ENCODE measurements at places on chromosomes 6 and 20.

GRCh38 chr20:4007383-4008025 lies 7.9 kb downstream of the RNF24 start:
- DNase-seq = no peak

DNA sequence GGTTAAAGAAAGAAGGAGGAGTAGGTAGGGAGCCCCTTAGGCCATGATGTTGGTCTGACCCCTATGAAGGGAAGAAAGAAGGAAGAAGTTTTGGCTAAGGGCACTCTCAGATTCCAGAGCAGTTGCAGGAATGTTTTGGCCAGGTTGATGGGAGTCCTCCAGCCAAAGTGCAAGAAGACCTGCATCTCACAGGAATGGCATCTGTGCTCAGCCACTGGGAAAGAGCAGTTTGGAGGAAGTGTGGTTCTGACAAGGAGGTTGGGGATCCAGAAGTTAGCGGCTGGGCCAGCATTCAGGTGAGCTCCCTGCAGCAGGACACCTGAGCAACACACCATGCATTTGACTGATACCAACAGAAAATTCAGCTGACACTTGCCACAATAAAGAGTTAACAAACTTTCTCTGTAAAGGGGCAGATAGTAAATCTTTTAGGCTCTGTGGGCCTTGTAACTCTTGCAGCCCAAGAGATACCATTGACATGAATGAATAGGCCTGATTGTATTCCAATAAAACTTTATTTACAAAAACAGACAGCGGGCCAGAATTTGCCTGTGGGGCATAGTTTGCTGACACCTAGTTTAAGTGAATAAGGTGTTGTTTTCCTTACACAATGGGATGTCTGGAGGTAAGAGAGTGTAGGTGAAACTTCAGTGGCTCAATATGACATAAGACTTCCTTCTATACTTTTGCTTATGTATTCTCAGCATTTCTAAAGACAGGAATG lies 71.0 kb downstream of the EDN1 start:
- no peak for DNase-seq

- no peak for DNase-seq
These were observed 41.9 kb upstream of the CALHM6 start for GRCh38 chr6:116419069-116419786.

GRCh38 chr6:45386501-45386900 lies 8.8 kb upstream of the SUPT3H start:
- DNase-seq = no peak

DNA sequence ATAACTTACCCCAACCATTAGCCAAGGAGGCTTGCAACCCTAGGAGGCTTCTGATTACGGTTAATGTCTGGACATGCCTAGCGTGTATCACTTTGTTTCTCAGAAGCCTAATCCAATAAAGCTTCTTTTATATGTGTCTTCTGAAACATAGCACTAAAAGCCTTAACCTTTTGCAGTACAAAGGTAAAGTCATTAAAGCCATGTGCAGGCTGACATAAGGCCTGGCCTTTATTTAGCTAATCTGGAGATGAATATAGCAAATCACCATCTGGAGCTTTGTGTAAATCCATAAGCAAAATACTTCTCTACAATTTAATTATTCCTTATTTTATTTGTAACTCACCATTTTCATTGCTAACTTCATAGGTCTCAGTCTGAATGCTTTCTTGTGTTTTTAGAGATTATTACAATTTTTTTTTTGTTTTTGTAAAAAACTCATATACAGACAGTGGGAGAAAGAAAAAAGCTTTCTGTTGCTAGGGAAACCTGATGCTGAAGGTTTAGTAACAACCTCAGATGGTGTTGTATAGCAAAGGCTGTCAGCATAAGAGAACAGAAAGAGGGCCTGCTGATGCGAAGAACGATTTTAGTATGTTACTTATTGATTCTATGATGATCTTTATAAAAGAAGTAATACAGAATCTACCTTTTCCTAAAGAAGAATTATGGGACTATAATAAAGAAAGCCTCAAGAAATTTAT lies at the start of gene EYS:
TSS of gene EYS (minus strand) at position 101 of the 701 bp plus-strand sequence. CDS start 211,816 bp downstream, outside the sequence.
- no peak for DNase-seq

- DNase-seq = no peak
These were observed 222.4 kb downstream of the TSHZ2 start for GRCh38 chr20:53194306-53195290.

GRCh38 chr6:127592964-127593363 lies 16.0 kb downstream of the C6orf58 start:
- no peak for DNase-seq

GRCh38 chr6:5619249-5619648 lies 357.9 kb downstream of the FARS2 start:
- DNase-seq = no peak

- DNase-seq = no peak
These were observed 15.7 kb upstream of the FAM83C start for GRCh38 chr20:35307666-35308653.

GRCh38 chr20:19074356-19074755 lies 138.1 kb upstream of the SLC24A3 start:
- DNase-seq = no peak

- DNase-seq = no peak
These were observed 17.2 kb upstream of the DST start for GRCh38 chr6:56659721-56660380.

- peak; percentile 65 for DNase-seq
These were observed 9.0 kb downstream of the ADA start for GRCh38 chr20:44642203-44643153.

- peak; percentile 13 for DNase-seq
These were observed 141.3 kb upstream of the PMEPA1 start for GRCh38 chr20:57851025-57851682.

DNA sequence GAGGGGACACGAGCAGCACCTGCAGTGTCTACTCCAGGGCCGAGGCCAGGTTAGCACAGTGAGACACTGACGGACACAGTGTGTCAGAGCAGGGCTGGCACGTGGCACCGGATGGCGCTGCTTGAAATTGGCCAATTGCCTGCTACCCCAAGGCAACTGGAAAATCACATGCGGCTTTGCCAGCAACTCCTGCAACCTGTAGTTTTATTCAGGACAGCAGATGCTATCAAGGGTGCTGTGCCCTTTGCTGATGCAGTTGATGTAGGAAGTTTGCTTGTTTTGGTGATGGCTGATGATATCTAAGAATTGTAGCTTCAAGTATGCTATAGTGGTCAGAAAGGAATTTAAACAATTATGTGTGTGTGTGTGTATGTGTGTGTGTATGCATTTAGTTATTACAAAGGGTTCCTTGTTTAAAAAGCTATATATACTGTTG lies 25.9 kb downstream of the RIN2 start:
- DNase-seq = no peak

DNA sequence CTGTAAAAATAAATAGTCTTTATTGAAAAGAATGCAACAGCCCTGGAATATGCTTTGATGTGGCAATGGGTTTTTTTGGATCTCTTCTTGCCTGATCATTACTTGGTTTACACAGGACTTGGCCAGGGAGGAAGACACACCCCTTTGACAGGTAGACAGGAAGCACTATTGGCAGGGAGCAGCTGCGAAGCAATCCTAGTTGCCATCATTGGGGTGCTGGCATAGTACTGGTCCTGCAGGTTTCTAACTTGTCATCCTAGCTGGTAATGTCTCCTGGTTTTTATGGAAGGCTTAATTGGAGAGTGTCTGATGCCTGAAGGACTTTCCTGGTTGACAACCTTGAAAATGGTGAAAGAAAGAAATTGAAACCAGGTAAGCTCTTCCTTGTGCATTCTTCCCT lies 71.2 kb upstream of the CCN6 start:
- no peak for DNase-seq

- no peak for DNase-seq
These were observed 186.9 kb downstream of the ZFP64 start for GRCh38 chr20:52004715-52005114.

DNA sequence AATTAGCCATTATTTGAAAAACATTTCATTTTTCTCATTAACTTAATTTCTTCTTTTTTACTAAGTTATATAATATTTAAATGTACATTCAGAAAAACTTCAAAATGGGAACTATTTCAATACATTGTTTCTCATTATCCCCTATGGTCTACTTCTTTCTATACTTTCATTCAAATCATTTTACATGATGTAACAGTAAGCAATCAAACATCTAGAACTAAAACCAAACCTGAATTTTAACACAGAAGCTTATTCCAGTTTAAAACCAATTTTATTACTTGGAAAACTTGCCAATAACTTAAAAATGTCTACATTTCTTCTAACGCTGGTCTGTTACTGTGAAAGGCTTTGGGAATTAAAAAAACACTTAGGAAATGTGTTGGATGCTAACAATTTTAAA lies 4.6 kb upstream of the PRR18 start:
- DNase-seq = no peak

DNA sequence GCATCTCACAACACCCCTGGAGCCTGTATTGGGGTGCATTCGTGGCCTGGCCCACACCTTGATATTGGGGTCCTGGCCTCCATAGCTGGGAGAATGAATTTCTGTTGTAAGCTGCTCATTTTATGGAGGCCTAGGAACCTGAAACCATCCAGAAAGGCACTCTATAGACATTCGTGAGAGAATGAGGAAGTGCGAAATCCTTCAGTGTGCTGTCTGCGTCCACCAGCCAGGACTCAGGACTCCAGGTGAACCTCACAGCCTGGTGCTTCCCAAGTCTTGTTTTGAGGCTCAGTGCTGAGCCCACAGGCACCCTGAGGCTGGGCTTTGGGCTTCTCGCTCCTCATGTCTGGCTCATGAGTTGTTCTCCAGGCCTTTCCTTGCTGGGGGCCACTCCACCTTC lies 11.9 kb upstream of the RBBP8NL start:
- no peak for DNase-seq

- DNase-seq = no peak
These were observed 98.8 kb downstream of the HAO1 start for GRCh38 chr20:7841291-7841970.

GRCh38 chr6:150126641-150127291 lies 16.1 kb upstream of the PPP1R14C start:
- no peak for DNase-seq

GRCh38 chr6:56814308-56814707 lies 140.6 kb upstream of the BEND6 start:
- DNase-seq = no peak

GRCh38 chr20:34579979-34580940 lies 21.7 kb downstream of the MAP1LC3A start:
- no peak for DNase-seq

- DNase-seq = no peak
These were observed 21.8 kb downstream of the NPEPL1 start for GRCh38 chr20:58714340-58714922.

DNA sequence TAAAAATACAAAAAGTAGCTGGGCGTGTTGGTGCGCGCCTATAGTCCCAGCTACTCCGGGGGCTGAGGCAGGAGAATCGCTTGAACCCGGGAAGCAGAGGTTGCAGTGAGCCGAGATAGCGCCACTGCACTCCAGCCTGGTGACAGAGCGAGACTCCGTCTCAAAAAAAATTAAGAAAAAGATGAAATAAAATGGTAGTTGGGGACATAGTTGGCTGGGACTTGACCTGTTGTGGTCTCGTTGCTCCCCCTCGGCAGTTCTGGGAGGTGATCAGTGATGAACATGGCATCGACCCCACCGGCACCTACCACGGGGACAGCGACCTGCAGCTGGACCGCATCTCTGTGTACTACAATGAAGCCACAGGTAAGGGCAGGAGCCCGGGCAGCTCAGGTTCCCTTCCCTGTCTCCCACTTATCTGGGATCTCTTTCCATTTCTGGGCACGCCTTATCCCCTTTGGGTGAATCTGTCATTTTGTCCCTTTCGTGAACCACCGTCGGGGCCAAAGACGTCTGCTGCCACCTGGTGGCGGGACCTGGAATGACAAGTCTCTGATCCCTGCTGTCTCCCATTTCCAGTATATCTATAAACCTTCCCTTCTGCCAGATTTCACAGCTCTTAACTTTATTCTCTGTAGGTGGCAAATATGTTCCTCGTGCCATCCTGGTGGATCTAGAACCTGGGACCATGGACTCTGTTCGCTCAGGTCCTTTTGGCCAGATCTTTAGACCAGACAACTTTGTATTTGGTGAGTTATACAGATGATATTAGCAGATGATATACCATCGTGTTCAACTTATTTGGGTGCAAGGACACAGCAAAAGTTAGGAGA lies 2.3 kb downstream of the TUBB start:
- DNase-seq = peak; percentile 97

- DNase-seq = no peak
These were observed 157.9 kb upstream of the STXBP5 start for GRCh38 chr6:147046141-147046877.

DNA sequence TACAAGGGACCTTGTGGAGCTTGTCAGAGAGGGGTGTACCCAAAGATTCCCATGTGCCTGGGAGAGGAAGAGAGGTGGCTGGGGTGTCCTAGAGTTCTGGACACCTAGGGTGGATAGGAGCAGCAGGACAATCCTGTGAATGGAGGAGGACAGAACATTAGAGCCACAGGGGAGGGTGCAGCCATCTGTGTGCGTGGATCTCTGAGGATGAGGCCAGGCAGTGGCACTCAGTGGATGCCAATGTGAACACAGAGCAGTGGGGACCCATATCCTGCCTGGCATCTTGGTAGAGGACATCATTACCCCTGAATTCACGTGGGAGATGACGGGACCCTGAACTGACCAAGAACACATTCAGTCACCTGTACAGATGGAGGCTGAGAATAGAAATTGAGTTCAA lies 205.3 kb downstream of the CD83 start:
- no peak for DNase-seq

DNA sequence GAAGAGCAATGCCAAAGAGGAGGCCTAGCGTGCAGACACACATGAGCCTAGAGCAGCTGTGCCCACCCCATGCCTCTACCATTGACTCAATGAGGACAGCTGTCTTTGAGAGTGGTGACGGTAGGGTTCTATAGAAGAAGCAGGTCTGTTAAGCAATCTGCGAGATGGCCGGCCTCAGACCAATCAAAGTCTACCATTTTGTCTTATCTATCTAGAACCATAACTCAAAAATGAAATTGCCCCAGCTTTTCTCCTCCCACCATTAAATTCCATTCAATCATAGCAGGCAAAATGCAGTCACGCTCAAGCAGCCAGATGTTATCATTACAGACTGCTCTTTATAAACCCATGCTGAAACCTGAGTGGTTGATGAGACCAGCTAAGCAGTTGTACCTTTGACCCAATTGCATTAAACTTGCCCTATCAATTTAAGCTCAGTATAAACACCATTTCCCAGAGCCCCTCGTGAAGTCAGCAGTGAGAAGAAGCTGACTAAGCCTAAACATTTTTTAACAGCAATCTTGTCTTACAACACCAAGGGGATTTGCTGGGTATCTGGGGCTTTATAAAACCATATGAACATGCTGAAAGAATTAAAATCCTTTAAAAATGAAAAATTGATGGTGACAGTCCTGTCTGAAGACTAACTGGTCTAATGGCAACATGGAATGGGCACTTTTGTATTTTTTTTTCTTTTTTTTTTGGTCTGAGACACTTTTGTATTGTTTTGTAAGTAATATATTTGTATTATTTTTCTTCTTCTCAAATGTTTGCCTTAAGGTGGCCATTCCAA lies 57.5 kb downstream of the FOXC1 start:
- no peak for DNase-seq

DNA sequence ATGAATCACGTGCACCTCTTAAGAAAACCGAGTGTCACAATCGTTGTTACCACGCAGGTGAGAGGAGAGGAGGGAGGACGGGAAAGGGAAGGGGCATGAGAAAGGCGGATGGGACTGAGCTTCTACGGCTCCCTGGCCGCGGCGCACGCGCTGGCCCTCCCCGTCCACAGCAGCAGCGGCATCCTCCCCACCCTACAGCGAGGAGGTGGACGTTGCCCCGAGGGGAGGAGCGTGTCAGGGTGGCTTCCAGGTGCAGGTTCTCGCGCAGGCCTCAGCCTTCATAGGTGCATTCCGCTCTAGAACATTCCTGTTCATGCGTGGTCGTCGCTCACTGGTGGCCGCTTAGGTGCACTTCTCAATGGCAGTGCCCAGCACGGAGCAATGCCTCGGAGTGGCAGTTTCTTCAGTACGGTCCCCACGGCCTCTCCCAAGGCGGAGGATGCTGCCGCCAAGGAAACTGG lies 29.7 kb upstream of the AFDN start:
- no peak for DNase-seq

Measured in activated CD8-positive, alpha-beta memory T cell treated with anti-CD3 and anti-CD28 coated beads, Interleukin-2, amount 50 U/mL, for 48 hours (primary cell).